ENCODE measurements at places on chromosomes 3 and 15. TPM values are rescaled to one million over a fixed set of nuclear protein-coding genes. Genes with fewer than 3 reads are reported as not detected.

GRCh38 chr3:60086811-60087210 is 1037.0 kb upstream of the CFAP20DC start:
- DNase-seq = no peak

DNA sequence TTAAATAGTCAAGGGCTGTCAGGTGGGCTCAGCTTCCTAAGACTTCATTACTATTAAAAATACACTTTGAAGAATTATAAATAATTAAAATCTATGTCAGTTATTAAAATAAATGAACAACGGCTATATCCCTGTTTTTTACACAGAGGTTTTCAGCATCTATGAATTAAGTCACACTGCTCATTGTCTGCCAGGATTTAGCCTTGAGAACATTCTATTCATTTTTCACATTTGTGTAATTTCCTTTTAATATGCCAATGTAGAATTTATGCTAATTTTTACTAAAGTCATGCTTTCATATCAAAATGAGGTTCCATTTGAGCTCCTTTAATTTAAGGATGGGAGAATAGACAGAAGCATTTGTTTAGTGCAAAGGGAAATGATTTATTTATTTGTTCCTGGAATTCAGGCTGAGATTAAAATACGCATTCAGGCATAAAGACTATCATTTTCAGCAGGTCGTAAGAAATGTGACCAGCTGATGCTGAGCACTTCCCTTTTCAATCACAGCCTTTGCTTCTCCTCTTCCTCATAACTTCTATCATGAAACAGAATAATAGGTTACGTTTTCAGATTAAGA is 345.1 kb downstream of the MFSD1 start:
- no peak for DNase-seq

DNA sequence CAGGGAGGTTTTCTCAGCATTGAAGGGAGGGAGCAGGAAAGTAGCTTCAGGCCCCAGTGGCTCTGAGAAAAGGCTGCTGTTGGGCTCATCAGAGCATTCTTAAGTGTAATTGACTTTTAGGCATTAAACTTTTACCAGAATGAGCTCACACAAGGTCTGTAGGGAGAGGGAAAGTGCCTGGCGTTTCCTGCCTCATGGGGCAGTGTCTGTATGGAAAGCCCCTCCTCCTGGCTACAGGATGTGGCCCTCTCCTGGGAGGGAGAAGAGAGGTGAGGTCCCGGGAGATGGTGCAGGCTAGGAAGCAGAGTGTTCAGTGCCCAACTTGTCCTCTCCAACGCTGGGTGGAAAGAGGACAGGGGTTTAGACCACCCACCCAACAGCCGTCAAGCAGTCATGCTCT is 21.3 kb upstream of the SCN10A start:
- peak; percentile 8 for DNase-seq

DNA sequence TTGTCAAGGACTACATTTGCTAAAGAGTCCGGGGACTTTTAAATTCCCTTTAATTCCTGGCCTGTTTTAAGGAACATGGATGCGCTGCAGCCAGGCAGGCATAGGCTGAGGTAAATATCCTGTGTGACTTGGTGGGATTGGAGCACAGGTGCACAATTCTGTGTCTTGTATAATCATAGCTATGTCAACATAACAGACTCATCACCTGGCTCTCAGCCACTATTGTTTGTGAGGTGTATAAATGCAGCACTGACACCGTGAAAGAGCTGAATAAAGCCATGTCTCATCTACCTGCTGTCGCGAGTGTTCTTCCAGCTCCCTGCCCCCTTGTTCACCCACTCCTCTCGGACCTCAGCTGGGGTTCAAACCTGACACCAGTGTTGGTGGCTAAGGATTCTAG is 109.7 kb downstream of the MFSD1 start:
- no peak for DNase-seq

- no peak for DNase-seq
These were observed 303.3 kb upstream of the ATP10A start for GRCh38 chr15:26166429-26166828.

DNA sequence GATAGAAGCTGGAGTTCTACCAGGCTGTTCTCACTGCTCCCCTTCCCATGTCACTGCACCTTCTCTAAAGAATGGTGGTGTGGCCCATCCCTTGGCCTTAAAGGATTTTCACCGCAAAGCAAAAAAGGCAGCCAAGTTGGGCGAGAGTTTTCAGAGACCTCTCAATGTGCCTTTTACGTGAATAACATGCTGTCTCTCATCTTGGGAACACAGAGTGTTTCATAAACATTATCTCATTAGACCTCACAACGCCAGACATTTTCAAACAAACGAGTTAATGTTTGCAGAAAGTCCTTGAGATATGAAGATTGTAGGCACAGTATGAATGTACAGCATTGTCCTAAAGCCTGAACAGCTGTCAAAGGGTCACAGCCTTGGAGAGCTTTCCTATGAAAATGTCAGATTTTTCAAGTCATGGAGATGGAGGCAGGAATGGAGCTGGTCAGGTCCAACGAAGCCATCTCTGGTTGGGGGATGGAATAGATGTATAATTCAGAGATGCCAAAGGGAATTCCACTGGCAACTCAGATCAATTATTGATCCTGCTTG is 21.3 kb downstream of the TM4SF1 start:
- no peak for DNase-seq

- DNase-seq = peak; percentile 55
These were observed 1.2 kb upstream of the ADCY5 start for GRCh38 chr3:123449997-123450604.

DNA sequence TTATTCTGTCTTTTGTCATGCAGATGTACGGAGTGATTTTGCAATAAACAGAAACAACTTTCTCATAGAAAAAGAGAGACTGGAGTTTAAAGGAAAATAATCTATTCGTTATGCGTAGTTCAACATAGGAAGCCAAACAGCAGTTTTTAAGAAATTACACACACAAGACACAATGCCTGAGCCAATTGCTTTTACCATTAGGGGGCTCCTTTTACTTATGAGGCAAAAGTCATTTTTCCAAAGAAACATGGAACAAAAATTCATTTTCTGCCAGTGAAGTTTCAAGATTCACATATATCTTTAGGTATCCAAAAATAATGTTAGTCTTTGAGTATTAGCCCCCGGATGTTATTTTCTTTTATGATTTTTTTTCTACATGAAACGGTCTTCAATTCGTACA is 10.7 kb downstream of the CNTN6 start:
- no peak for DNase-seq

DNA sequence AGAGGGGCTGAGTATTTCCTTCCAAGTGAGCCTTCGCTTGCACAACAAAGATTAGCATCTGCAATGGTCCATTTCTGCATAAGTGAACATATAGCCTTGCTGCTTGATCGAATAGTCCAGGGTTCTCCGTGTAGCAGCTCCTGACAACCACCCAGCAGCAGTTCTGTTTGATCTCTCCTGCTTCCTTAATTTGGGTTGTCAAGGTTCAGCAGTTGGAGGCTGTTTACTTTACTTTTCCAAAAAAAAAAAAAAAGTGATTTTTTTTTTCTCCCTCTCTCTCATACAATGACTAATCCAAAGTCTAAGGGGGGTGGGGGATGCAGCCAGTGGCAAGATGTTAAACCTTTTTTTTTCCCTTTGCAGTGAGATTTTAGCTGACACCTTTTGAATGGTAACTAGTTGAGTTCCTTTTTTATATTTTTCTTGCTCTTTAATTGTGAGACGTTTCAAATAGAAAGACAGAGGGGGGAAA is 3.6 kb downstream of the FOXP1 start:
- no peak for DNase-seq

DNA sequence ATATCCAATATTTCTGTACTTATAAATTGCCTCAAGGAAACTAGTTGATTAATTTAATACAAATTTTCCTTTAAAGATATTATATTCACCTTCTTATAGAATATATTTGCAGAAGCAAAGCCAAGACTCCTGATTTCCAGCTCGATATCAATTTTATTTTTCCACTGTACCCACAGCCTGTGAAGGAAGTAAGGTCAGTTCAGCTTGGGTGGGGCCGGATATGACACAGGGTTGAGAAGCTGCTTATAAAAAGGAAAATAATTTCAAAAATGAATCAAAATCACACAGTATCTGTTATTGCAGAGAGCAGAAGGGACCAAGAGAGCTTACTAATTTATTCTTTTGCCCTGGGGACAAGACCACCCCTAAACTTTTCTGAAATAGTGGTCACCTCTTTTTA is 491.4 kb downstream of the TUSC7 start:
- no peak for DNase-seq

DNA sequence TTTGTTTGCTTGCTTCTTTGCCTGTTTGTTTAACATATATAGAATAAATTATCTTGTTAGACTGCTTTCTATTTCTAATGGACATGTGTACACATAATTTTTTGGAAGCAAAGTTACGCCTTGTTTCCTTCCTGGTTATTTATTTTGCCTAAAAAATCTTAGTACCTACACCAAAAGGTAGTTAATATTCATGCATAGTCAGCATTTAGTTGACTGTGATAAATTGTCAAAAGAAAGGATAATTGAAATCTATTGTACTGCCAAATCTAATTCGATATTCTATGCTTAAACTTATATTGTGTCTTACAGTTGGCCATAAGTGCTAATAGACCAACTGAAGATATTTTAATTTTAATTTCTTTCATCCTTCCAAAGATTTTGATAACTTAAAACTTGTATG is 233.9 kb upstream of the ARL6 start:
- no peak for DNase-seq

DNA sequence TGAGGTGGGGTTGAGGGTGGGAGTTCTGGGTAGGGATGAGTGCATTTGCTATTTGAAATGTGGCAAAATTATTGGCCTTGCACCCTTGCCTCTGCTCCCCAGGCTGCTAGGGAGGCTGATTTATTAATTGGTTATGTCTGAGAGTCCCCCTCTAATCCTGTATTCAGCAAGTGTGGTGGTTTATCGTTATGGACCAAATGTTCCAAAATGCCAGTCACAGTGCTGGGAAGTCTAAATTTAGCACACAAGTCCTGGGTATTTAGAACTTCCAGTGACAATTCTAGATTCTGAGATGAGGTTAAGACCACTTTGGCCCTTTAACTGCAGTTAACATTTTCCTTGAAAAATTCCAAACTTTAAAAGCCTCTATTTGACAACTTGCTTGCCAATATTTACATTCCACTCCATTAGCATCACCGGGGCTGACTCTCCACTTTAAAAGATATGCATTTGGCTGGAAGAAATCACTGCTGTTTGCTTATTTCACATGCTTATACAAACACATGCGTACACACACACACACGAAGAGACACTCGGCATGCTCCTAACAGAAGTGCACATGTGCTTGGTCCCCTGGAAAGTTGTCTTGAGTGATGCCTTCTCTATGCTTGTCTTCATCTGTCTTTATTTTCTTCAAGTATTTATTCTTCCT is 247.7 kb downstream of the IL20RB start:
- DNase-seq = no peak

DNA sequence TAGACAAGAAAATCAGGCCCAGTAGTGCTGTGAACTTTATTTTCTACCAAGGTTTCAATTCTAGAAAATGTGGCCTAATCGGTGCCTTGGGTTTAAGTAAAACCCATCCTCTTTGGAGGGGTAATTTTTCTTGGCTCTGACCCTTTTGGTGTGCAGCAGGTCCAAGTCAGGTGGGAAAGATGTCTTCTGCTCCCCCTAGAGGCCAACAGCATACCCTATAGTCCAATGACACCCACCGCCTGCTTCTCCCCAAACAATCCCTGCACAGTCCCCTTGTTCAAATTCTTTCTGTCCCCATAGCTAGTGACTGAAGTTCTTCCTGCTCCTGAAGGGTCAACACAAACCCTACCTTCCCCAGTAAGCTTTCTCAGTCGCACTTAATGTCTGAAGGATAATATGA is 261.8 kb upstream of the GOLGA6L4 start:
- no peak for DNase-seq

GRCh38 chr15:37010595-37010994 is 89.8 kb downstream of the MEIS2 start:
- no peak for DNase-seq

DNA sequence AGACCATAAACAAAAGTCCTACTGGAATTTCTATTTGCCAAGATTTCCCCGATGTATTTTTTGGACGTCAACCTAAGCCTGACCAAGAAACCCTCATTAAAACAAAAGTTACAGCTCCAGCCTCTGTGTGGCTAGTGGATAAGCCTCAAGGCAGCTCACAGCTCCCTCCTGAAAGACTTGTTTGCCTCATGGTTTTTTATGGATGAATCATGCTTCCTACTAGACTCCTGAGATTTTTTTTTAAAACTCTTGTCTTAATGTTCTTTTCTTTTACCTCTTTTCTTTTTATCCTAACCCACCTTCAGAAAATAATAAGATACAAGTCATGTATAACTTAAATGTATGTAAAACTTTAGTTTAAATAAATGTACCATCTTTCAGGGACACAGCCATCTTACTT is 52.4 kb downstream of the SUCNR1 start:
- DNase-seq = no peak

DNA sequence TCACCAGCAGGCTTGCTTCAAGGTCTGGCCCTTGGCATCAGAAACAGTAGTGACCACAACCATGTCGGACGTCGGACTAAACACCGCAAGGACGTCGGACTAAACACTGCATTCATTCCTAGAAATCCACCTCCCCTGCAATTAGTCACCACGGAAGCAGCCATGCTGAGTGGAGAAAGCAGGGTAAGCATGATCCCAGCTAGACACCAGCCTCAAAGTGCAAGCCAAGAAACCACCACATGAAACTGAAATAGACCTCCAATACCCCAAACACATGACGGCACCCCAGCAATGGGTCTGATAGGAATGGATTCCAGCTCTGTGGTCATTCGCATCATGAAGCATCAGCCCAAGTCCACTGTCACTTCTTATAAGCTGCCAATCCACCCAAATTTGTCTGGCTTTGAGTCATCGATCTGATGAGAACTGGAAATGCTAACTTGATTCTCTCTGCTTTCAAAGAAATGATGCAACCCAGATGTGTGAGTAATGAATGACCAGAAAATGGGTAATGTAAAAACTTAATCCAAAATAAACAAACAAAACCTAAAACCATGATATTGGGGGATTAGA is 348.3 kb upstream of the TMCO5A start:
- no peak for DNase-seq

The SYNPR gene
- total RNA-seq = not detected

The CFAP100 gene
- total RNA-seq = not detected

The GREM1 gene
- 4.8 TPM for total RNA-seq

The CCDC12 gene
- 59.7 TPM for total RNA-seq
